Activated T-helper 1 cell treated with anti-CD3 and anti-CD28 coated beads, Interleukin-12 subunit alpha, Interleukin-12 subunit beta, Interleukin-2, Interleukin-4 antibody, amounts not matched to agents 30 ng/mL and 10 ng/mL and 1 ng/mL, durations not matched to agents 14 hours and 24 hours and 36 hours (primary cell): ENCODE measurements at places on chromosomes 11 and 22. TPM values are rescaled to one million over a fixed set of nuclear protein-coding genes. Genes with fewer than 3 reads are reported as not detected.

RNF214 gene
- total RNA-seq: 18.5 and 26.3 TPM in 2 replicates

CRYBB1 gene
- not detected in 2 replicates for total RNA-seq

CLDN5 gene
- 0.47 and 0.76 TPM in 2 replicates for total RNA-seq

MMP3 gene
- total RNA-seq: not detected in 2 replicates

GLB1L3 gene
- total RNA-seq: 14.6 and 16.1 TPM in 2 replicates

H19 gene
- total RNA-seq: not detected in 2 replicates

NAALAD2 gene
- total RNA-seq: not detected in 2 replicates

DNA sequence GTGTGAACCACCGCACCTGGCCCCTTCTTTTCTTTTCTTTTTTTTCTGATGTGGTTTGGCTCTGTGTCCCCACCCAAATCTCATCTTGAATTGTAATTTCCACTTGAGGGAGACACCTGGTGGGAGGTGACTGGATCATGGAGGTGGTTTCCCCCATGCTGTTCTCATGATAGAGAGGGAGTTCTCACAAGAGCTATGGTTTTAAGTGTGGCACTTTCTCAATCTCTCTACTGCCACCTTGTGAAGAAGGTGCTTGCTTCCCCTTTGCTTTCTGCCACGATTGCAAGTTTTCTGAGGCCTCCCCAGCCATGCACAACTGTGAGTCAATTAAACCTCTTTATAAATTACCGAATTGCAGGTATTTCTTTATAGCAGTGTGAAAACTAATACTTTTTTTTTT, 4.9 kb upstream of the TCN2 start:
- no peaks in the 10 kb centered on the region for H3K27me3 ChIP-seq
- H3K27ac ChIP-seq: no peak overlapping the region
- peak; percentile 5 for DNase-seq
- no peak overlapping the region for H3K4me3 ChIP-seq
- H3K36me3 ChIP-seq: no peaks in the 10 kb centered on the region

DNA sequence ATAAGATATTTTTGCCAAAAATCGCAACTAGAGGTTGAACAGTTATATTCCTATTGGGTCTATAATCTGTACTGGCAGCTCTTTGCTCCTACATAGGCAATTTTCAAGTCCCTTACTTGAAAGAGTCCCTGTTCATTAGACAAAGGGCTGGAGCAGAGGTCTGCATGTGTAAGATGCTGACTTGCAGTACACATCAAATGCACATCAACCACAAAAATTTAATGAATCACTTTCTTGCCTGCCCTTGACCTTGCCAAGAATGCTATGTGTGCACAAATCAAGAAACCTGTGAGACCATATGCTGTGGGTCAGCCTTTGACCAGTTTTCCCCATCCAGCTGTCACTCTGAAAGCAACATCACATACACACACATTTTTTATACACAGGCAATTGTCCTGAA, 661.5 kb downstream of the LRRC4C start:
- no peak overlapping the region for H3K4me3 ChIP-seq
- DNase-seq: no peak

GRCh38 chr22:41976961-41977566, 7.8 kb downstream of the SEPTIN3 start:
- no peak for DNase-seq
- peak overlapping the region; percentile 54 for H3K4me3 ChIP-seq
- peaks cover 21% of the 10 kb centered on the region for H3K4me1 ChIP-seq

DNA sequence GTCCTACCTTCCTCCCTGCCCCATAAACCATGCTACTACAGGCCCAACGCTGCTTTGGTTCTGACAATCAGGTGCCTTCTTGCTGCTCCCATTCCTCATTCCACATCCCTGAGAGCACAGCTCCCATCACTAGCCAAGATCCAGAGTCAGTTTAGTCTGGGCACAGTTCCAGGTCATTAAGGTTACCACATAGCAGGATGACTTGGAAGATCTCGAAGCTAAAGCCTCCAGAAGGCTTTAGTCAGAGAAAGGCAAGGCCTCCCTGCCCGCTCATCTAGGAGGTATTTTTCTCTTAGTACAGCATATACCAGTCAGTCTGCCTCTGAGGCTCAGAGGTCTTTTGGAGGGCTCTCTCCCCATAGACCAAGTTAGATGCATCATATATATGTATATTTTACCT, 30.3 kb downstream of the TRIM66 start:
- peaks cover 20% of the 10 kb centered on the region for H3K36me3 ChIP-seq
- H3K27ac ChIP-seq: no peak overlapping the region
- H3K4me3 ChIP-seq: no peak overlapping the region
- H3K4me1 ChIP-seq: peaks cover 16% of the 10 kb centered on the region

DNA sequence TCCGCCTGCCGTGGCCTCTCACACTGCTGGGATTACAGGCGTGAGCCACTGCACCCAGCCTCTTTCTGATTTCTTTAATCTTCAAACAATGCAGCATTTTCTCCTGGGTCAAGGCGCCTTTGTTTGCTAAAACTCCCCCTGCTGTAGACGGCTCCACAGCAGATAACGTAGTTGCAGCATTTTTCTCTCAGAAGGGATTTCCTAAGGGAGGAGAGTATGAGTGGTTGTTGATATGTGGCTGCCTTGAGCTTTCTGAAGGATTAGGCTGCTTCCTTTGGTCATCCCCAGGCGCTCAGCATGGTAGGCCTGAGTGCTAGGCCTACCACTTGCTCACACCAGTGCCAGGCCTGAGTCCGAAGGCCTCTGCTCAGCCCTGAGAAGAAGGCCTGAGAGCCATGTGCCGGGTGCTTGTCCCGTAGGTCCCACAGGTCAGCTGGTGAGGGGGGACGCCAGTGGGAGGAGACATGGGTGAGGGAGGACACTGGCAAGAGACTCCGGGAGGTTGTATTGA, 18.1 kb downstream of the SMARCB1 start:
- H3K27ac ChIP-seq: no peak overlapping the region
- DNase-seq: no peak
- H3K4me3 ChIP-seq: no peak overlapping the region
- H3K27me3 ChIP-seq: no peaks in the 10 kb centered on the region
- H3K4me1 ChIP-seq: no peaks in the 10 kb centered on the region

DNA sequence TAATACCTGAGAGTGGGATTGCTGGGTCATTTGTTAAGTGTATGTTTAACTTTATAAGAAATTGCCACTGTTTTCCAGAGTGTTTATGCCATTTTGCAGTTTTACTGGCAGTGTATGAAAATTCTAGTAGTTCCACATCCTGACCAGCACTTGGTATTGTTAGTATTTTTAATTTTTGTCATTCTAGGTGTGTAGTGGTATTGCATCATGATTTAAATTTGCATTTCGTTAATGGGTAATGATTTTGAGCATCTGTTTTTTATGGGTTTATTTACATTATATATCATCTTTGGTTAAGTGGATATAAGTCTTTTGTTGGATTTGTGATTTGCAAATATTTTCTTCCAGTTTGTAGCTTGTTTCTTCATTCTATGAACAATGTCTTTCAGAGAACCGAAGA, 34.7 kb downstream of the PDE3B start:
- H3K4me3 ChIP-seq: no peak overlapping the region
- peaks cover 59% of the 10 kb centered on the region for H3K4me1 ChIP-seq
- H3K27ac ChIP-seq: no peak overlapping the region
- DNase-seq: no peak

GRCh38 chr11:31160504-31161422, 208.8 kb downstream of the DCDC1 start:
- no peaks in the 10 kb centered on the region for H3K4me1 ChIP-seq
- no peaks in the 10 kb centered on the region for H3K36me3 ChIP-seq
- H3K4me3 ChIP-seq: no peak overlapping the region
- no peaks in the 10 kb centered on the region for H3K27me3 ChIP-seq

GRCh38 chr11:69352715-69353319, 58.9 kb downstream of the MYEOV start:
- peaks cover 1% of the 10 kb centered on the region for H3K27me3 ChIP-seq
- H3K36me3 ChIP-seq: no peaks in the 10 kb centered on the region
- H3K27ac ChIP-seq: peak overlapping the region; percentile 43
- peaks cover 10% of the 10 kb centered on the region for H3K4me1 ChIP-seq
- no peak overlapping the region for H3K4me3 ChIP-seq

- no peak for DNase-seq
- peaks cover 18% of the 10 kb centered on the region for H3K27me3 ChIP-seq
- no peak overlapping the region for H3K4me3 ChIP-seq
- H3K36me3 ChIP-seq: no peaks in the 10 kb centered on the region
- H3K27ac ChIP-seq: no peak overlapping the region
Observed at GRCh38 chr11:19727246-19727645, 14.6 kb downstream of the NAV2 start.

- no peaks in the 10 kb centered on the region for H3K36me3 ChIP-seq
- no peak overlapping the region for H3K4me3 ChIP-seq
- H3K27me3 ChIP-seq: no peaks in the 10 kb centered on the region
- H3K4me1 ChIP-seq: no peaks in the 10 kb centered on the region
Observed at GRCh38 chr22:27452245-27452644, 349.3 kb downstream of the MN1 start.

DNA sequence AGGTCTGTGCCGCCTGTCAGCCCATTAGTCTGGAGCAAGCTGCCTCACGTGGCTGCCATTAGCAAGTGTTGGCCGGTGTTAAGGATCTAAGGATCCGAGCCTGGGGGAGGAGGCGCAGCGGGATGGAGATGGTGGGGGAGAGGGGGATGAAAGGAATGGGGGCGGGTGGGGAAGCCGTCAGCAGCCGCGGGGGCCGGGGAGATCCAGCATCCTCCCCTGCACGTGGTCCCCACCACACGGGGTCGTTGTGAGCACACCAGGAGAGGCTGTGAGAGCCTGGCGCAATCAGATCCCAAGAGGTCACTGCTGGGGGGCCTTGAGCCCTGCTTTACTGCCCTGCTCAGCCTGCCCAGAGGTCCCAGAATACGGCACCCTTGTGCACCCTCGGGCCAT, 7.3 kb downstream of the CABP7 start:
- no peaks in the 10 kb centered on the region for H3K4me1 ChIP-seq
- DNase-seq: no peak
- no peak overlapping the region for H3K27ac ChIP-seq
- H3K4me3 ChIP-seq: no peak overlapping the region
- H3K36me3 ChIP-seq: no peaks in the 10 kb centered on the region

- no peak overlapping the region for H3K4me3 ChIP-seq
- no peak overlapping the region for H3K27ac ChIP-seq
- H3K36me3 ChIP-seq: no peaks in the 10 kb centered on the region
- no peak for DNase-seq
- peaks cover 2% of the 10 kb centered on the region for H3K27me3 ChIP-seq
- no peaks in the 10 kb centered on the region for H3K4me1 ChIP-seq
Observed at GRCh38 chr11:129119036-129119435, 73.1 kb downstream of the ARHGAP32 start.

DNA sequence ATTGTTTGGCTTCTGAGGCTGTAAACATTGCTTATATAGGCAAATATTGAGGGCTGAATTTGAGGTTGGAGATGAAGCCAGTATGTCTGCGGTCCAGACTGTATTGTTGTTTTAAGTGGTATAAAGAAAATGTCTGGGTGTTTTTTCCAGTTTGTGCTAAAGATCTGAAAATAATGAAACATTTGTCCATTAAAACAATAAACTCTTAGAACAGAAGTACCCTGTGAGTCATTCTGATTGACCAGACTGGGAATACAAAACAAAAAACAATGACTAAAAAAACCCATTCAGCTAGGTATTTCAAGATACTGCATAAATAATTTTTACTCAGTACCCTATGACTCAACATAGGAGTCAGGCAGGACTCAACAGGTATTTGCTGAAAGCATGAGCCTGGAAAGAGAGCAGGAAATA, 20.4 kb downstream of the ALKBH8 start:
- no peak overlapping the region for H3K27ac ChIP-seq
- no peak overlapping the region for H3K4me3 ChIP-seq
- peaks cover 10% of the 10 kb centered on the region for H3K36me3 ChIP-seq
- H3K27me3 ChIP-seq: no peaks in the 10 kb centered on the region

GRCh38 chr11:113705871-113706655, at the start of gene TMPRSS5:
Gene TMPRSS5, minus strand, starts transcription at chr11:113706308. Its CDS starts 84 bp downstream, at chr11:113706224.
- H3K27ac ChIP-seq: no peak within 1 kb of the TSS
- no peaks in the 10 kb centered on the region for H3K4me1 ChIP-seq
- H3K4me3 ChIP-seq: no peak within 1 kb of the TSS
- no peaks in the 10 kb centered on the region for H3K36me3 ChIP-seq
- H3K27me3 ChIP-seq: no peaks in the 10 kb centered on the region
- no peak for DNase-seq
